ENCODE measurements at places on chromosomes 13 and 19.

DNA sequence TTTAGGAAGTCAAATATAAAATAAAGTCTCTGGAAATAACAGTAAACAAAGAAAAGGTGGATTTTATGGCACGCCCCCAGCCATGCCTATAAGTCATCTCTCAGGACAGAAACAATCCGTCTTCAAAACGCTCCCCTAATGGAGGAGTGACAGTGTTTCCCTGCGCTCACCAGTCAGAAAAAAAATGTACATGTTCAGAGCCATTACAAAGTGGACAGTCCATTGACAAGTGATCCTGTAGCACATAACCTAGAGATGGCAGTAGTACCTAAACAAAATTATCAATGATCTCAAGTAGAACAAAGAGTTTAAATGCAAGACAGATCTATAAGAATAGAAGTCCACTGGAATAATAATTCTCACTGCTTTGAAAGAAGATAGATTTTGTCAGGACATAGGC is 891.7 kb upstream of the MIR17HG start:
- DNase-seq: no peak

DNA sequence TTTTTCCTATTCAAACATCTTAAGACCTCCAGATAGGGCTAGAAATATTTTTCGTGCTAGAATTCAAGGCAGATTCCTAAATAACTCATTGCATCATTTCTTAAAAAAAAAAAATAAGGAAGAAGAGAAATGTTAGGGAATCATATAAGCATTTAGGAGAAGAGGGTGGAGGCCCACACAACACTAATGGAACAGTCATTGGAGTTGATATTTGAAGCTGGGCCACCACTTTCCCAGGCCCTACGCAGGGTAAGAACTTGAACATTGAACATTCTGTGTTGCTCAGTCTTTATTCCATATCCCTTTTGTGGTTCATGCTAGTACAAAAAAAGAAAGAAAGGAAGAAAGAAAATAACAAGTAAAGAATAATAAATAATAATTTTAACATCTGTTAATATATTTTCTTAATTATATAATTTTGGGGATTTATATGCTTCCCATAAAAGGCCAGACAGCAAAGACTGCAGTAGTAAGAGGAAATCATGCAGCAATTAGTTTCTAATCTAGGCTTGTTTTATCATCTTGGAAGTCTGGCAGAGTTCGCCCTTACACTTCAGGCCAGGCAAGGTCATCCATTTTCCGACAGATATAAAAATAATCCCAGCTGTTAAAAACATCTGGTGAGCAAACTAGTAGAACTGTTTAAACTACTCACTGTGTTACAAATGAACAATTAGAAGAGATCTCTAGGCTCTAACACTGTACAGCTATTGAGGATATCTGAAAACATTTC is 127.7 kb downstream of the FRY start:
- no peak for DNase-seq

- DNase-seq: no peak
Observed at GRCh38 chr19:17821190-17821589, at the start of gene INSL3. Gene INSL3 (minus strand): TSS chr19:17821519. CDS start chr19:17821506, 13 bp downstream.

GRCh38 chr13:77398825-77399620 is 72.1 kb upstream of the MYCBP2 start:
- DNase-seq: no peak

- DNase-seq: no peak
Observed at GRCh38 chr19:54201172-54201701, 579 bp downstream of the RPS9 start.

DNA sequence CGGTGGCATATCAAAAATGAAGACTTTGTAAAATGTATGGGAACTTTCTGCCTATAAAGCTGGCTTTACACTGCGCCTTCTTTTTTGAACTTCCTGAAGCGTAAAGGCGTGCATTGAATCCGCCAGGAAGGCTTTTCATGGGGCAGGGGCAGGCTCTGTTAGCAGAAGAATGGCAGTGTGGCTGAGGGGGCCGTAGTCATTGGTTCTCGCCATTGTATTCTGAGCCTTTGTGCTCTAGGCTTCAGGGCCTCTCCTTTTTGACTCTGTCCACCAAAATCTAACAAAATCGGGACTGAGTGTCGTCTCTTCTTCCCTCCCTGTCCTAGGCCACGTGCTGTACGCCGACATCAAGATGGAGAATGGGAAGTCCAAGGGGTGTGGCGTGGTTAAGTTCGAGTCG is 14.1 kb downstream of the PRAM1 start:
- DNase-seq: no peak

DNA sequence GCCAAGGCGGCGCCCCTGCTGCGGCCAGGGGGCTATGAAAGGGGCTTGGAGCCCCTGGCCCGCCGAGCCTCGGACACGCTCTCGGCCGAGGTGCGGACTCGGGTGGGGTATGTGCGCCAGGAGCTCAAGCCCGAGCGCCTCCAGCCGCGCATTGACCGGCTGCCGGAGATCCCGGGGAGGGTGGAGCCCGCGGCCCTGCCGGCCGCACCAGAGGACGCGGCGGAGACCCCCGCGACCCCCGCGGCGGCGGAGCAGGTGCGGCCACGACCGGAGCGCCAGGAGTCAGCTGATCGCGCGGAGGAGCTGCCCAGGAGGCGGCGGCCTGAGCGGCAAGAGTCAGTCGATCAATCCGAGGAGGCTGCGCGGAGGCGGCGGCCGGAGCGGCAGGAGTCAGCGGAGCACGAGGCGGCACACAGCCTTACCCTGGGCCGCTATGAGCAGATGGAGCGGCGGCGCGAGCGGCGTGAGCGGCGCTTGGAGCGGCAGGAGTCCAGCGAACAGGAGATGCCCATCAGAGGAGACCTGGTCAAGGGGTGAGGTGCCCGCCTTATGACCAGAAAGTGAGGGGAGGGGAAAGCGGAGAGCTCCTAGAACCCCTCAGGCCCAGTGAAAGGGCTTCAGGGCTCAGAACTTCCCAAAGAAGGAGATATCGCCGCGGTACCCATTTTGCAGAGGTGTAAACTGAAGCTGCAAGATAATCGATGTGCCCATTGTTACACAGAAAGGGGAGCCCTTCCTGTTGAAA is 8.8 kb upstream of the SHKBP1 start:
- no peak for DNase-seq

DNA sequence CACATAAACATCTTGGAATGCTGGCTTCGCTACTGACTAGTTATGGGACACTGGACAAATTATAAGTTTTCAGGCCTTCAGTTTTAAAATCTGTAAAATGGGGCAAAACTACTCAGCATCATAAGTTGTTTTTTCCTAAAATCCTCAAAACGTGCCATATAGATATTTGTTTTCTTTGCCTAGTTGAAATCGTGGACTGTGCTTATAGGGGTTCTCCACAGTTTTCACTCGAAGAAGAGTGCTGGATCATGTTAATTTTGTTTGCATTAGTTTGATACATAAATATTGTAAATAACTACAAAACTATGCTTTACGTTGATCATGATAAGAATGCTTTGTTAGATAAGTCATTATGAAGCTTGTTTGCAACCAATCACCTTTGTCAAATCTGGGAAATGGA is 313.4 kb downstream of the OXGR1 start:
- no peak for DNase-seq

DNA sequence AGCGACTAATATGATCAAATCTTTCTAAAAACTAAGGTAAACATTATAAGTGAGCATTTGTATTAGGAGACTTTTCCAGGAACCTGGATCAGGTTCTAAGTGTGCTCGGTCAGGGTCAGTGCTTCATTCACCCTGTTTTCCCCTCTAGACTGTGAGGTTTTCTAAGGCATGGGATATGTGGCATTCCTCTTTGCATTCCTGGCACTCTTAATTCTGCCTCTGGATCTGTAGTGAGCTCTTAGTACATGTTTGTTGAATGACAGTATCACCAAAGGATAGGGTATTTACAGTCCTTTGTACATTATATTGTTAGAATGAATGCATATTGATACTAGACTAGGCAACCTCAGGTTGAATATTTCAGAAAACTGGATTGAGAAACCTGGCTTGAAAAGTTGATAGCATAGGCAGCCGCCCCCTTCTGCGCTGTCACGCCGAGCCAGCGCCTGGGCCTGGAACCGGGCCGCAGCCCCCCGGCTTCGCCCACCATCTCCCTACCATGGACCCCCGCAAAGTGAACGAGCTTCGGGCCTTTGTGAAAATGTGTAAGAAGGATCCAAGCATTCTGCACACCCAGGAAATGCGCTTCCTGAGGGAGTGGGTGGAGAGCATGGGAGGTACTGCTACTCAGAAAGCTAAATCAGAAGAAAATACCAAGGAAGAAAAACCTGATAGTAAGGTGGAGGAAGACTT is 156.5 kb downstream of the KCNRG start:
- DNase-seq: no peak

DNA sequence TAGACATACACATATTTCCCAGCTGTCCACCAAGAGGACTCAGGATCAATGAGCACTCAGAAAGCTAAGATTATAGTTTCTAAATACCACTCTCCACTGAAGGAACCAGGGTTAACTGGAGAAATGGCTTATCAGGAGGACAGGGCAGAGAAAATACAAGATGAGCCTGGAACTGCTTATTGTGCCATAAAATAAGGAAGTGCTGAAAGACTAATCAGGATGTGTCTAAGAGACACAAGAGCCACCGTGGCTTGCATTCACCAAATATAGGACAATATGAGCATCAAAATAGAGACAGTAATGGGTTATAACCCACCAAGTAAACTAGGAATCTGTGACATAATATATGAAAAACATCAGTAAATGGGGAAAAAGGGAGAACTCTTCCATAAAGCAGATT is 32.8 kb downstream of the KLF12 start:
- DNase-seq: no peak

DNA sequence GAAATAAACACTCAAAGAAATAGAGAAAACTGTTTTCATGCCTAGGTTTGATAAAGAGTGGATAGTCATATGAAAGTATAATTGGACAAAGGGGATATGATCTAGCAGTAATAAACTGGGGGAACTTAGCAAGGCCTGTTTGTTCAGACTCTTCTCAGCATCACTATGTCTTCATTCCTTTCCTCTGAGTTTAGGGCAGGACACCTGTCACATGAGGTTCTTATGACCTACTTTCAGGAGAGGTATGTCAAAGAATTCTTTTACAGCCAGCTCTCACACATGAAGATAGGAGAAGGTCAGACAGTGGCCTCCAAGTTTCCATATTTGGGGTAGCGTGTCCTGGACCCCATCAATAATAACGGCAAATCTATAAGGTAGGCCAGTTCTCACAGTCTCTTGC is 11.4 kb upstream of the RFXAP start:
- no peak for DNase-seq

GRCh38 chr19:13669780-13670355 is 94.5 kb upstream of the MRI1 start:
- no peak for DNase-seq

- DNase-seq: no peak
Observed at GRCh38 chr13:27833206-27833605, 40.9 kb downstream of the GSX1 start.

DNA sequence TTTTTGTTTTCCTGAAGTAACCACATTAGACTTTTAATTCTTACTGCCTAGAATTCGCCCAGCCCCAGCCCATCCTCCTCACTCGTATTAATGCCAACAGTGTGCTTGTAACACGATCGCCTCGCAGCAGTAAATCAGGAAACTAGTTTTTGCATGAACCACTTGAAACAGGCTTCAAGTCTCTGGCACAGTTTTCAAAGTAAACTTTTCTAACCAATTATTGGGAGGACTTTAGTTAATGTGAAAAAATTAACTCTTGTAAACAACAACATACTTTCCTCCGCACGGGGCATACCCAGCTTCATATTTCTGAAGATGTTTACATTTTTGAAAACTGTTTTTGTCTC is 39.2 kb downstream of the TNFRSF19 start:
- no peak for DNase-seq

DNA sequence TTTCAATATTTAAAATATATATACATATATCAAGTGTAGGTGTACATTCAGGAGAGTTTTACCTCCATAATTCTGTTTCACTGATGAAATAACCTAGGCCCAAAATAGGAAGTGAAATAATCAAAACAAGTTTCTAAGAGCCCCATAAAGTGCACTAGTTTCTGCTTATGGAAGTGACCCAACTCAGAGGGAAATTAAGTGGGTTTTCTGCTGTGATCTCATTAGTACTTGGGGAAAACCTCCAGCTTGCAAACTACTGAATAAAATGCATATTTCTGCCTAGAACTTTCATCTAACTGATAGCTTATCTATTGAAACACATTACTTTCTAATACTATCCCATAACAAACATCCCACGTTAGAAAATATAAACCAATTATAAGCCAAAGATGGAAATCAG is 45.4 kb upstream of the MIR17HG start:
- DNase-seq: no peak

- DNase-seq: no peak
Observed at GRCh38 chr13:89822467-89822866, 1525.0 kb upstream of the MIR17HG start.

DNA sequence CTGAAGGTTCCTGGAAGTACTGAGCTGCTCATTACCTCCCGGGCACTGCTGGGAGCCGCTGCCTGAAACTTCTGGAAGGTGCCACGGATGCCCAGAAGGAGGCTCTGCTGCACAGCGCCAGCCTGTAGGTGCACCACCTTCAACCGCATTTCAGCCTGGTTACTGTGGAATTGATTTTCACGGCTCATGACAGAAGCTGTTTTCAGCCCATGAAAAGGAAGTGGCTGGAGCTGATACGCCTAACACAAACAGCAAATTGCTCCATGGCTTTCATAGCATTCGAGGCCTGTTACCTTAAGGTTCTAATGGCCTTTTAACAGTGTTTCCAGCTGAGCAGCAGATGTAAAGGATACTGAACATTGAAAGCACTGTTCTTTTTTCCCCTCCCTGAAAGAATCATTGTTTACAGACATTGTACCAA is 22.0 kb downstream of the GPC6 start:
- DNase-seq: peak; percentile 88

- DNase-seq: no peak
Observed at GRCh38 chr19:54616821-54617560, 13.3 kb upstream of the LILRB1 start.

GRCh38 chr19:45409557-45409920 is 3.1 kb downstream of the POLR1G start:
- DNase-seq: no peak

- no peak for DNase-seq
Observed at GRCh38 chr13:80988391-80989151, 647.6 kb upstream of the SPRY2 start.

GRCh38 chr13:50693727-50694126 is 149.8 kb downstream of the DLEU7 start:
- no peak for DNase-seq

DNA sequence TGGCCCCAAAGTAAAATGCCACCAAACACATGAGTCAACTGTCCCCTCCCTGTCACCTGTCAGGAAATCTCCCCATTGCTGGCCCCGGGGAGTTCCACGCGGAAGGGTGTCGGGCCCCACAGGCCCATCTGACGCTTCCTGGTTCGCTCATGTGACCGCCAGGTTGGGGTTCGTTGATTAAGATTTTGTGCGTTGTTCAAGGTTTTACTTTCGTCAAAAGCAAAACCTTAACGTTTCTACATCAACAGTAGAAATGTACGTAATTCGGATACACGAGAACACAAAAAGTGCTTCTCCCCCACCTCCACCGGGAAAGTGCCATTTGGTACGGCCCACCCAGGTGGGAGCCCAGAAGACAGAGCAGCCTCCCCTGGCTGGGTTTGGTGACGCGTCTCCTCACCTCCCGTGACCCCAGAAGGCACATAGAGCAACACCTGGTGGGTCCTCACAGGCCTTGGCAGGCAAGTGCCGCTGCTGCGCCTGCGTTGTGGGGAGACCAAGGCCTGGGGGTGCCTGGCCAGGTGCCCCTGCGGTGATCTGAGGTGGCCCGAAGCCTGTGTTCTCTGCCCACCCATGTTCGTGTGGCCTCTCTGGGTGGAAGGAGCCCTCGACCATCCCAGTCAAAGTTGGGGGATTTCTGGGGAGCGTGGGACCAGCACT is 161.6 kb downstream of the KDM4B start:
- DNase-seq: peak; percentile 36

Data from WERI-Rb-1 (cell line).